ENCODE measurements at places on chromosomes 12 and 14.

- DNase-seq, result no peak
Measured at GRCh38 chr12:116604178-116604895, 45.2 kb downstream of the MAP1LC3B2 start.

DNA sequence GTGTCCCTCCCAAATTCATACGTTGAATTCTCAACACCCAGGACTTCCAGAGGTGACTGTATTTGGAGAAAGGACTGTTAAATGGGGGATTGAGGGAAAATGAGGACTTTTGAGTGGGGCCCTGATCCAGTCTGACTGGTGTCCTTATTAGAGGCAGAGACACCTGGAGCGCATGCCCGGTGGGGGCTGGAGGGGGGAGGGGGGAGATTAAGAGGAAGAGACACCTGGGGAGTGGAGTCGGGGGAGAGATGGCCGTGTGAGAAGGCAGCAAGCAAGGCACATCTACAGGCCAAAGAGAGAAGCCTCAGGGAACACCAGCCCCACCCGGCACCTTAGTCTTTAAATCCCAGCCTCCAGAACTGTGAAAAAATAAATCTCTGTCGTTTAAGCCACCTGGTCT is 209.7 kb downstream of the SLC41A2 start:
- no peak for DNase-seq

- DNase-seq, result no peak
Measured at GRCh38 chr14:80150301-80150700, 61.0 kb downstream of the DIO2 start.

- DNase-seq, result no peak
Measured at GRCh38 chr14:72771561-72771960, 122.3 kb downstream of the DPF3 start.

- DNase-seq, result no peak
Measured at GRCh38 chr14:101502761-101503392, 58.4 kb upstream of the DIO3 start.

DNA sequence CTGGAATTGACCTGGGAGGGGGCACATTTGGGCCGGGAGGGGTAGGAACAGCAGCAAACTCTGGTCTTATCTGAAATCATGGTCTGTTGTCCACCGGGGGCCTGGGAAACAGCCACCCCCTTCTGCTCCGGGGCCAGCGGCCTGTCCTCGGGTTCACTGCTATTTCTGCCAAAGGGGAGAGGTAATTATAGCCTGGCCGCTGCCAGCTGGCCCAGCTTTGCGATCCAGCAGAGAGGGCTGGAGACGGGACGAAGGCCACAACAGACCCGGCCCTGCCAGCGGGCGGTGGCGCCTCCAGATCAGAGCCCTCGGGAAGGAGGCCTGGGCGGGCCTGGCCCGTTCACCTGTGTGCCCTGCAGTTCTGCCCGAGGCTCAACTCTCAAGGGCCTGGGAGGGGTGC is at the start of gene C14orf180:
TSS of gene C14orf180 (plus strand) at position 258 of the 400 bp plus-strand sequence. CDS start 6,667 bp downstream, outside the sequence.
- DNase-seq, result no peak

DNA sequence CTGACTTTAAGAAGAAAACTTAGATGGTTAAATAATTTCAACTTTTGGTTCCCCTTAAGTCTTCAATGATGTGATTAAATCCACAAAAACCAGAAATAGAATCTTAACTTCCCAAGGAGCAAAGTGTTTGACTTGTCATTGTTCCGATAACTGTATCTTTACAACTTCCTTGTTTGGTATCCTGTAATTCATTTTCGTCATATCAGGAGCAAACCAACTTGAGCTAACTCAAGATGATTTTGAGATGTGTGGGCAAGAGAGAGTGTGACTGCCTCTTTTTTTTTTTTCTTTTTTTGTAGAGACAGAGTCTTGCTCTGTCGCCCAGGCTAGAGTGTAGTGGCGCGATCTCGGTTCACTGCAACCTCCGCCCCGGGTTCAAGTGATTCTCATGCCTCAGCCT is 25.3 kb downstream of the DRAM1 start:
- no peak for DNase-seq

- DNase-seq, result no peak
Measured at GRCh38 chr12:76029982-76030340, 1.6 kb downstream of the PHLDA1 start.

DNA sequence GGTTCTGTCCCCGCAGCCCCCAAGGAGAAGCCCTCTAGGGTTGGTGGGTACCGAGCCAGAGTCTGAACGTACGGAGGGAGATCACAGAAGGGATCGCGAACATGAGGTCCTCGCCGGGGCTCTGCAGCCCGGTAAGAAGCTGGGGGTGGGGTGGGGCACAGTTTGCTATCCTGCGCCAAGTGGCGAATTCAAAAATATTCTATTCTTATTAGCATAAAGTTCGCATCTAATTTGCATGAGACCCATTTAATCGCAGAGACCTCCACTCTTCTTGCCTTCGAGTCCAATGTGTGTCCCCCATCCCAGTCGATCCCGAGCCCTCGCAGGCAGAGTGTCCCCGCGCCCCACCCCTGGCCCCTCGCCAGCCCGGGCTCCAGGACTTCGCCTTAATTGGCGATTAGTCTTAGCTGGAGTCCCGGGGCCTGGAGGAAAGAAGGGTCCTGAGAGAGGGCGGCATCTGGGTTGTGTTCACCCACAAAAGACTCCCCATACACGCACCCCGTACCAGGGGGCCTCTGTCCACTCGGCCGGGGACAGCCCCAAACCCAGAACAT is 604 bp upstream of the ARHGEF25 start:
- no peak for DNase-seq
